ENCODE measurements at places on chromosomes 12 and 14.
A peak's percentile ranks its signal among the peaks of the same experiment; 100 is the strongest.

- DNase-seq: no peak
Measured at GRCh38 chr12:12176402-12176801, 90.4 kb downstream of the LRP6 start.

DNA sequence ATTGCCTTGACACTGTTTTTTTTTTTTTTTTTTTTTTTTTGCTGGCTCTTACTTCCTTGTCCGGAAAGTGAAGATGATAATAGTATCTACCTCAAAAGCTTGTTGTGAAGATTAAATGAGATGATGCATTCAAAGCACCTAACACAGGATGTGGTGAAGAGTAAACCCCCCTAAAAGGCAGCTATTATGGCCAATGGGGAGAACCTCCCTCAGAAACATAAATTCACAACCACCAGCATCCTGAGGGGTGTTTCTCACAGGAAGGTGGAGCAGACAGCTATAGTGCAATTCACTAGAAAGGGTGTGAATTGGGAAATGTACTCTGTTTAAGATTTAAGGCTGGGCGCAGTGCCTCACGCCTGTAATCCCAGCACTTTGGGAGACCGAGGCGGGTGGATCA lies 85.4 kb upstream of the CRY1 start:
- DNase-seq: peak; percentile 73

- no peak for DNase-seq
Measured at GRCh38 chr14:41900644-41901043, 294.0 kb downstream of the LRFN5 start.

GRCh38 chr12:25682421-25682820 lies 129.3 kb upstream of the LMNTD1 start:
- DNase-seq: no peak

DNA sequence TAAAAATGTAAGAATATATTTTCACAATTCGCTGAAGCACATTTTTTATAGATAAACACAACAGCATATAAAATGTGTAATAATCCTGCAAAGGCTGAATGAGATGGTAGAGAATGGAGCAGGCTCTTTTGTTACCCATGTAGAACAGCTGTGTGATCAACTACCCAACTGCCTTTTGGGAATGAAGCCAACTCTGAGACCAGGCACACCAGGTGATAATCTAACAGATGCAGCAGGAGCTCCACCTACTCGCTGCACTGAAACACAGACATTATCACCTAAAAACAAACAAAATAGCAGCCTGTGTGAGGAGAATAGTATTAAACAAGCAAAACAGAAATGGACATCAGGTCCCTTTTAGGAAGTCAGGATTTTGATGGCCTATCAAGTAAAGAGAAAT lies 183.3 kb downstream of the CCDC59 start:
- DNase-seq: no peak

DNA sequence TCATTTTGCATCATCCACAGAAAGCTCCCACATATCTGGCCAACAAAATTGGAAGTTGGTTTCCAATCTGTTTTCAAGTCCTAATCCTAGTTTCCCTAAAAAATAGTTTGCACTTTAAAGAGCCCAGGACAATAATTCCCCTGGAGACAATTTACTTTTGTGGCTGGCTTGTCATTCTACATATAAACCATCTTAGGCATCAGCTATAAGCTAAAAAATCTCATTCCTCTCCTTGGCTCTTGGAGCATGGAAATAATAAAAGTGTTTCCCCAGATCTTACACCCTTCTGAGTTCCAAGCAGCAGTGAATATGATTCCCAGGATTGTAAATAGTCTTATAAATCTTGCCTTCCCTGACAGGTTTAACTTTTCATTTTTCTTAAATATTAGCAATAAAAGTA lies 89.1 kb upstream of the NUDT4 start:
- no peak for DNase-seq

GRCh38 chr12:43883748-43884147 lies 47.9 kb downstream of the TMEM117 start:
- no peak for DNase-seq

DNA sequence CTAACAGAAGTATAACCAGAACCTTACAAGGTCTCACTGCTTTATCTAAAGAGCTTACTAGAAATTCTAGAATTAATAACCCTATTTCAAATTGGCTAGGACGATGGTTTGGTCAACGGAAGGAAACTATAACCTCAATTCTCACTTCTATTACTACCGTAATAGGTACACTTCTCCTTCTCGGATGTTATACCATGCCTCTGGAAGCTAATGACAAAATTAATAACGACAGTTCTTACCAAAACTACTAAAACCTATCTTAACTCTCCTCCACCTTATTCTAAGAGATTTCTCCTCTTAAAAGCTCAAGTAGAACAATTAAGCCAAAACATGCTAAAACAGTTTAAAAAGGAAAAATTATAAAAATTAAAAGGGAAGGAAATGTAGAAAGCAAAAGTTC lies 23.7 kb upstream of the UBC start:
- DNase-seq: no peak

DNA sequence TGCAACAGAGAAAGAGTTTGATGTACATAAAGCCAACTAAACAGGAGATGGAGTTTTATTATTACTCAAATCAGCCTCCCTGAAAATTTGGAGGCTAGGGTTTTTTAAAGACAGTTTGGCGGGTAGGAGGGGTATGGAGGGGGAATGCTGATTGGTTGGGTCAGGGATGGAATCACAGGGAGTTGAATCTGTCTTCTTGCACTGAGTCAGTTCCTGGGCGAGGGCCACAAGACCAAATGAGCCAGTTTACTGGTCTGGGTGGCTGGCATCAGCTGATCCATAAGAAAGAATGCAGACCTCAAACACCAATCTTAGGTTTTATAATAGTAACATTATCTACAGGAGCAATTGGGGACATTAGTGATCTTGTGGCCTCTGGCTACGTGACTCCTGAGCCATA lies 64.9 kb downstream of the RIN3 start:
- no peak for DNase-seq

- DNase-seq: no peak
Measured at GRCh38 chr12:1533602-1534304, 60.6 kb downstream of the FBXL14 start.

DNA sequence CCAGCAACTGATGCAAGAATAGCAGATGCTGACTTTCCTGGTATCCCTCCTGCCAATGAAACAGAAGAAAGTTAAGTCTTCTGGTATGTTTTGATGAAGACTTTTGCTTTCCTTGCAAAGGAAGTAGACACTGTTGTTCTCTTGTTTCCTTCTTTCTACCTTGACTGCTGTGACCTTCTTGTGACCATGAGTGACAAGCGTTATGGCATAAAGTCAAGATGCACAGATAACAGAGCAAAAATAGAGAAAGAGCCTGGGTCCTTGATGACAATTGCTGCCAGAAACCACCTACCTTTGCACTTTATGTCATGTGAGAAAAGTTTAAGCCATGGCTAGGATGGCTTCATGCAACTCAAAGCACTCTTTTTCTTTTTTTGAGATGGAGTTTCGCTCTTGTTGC lies 49.2 kb upstream of the LTA4H start:
- no peak for DNase-seq

DNA sequence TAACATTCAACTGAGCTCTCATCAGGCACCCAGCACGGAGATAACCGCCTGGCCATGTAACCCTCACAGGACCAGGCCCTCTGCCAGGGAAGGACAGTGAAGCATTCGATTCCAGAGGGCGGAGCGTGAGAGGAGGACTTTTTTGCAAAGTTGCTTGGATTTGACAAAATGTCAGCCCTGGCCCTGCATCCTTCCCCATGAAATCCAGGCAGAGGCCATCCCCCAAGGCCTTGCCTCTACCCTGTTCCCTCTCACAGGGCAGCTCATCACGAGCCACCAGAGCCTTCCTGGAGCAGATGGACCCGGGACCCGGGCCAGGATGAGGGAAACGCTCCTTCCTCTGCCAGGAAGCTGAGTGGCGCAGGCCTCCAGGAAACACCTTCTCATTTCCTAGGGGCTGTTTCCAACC lies 17.0 kb downstream of the CAMKK2 start:
- no peak for DNase-seq

- no peak for DNase-seq
Measured at GRCh38 chr14:95496690-95497259, 19.7 kb downstream of the SYNE3 start.

DNA sequence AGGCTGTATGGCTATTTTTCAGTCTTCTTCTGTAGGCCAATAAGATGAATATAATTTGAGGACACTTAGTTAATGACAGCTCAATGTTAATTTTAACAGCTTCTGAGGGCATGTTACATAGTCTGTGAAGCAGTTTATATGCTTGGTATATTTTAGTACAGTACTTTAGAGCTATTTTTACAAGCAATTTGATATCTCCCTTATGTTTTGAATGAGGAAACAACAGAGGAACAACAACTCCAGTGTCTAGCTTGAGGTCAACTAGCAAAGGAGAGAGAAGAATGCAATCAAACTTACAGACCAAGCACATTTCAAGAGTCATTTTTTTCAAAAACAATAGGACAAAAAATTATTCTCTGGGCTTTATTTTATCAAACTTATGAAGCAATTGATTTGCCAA lies 469.1 kb upstream of the DCN start:
- no peak for DNase-seq

- peak; percentile 85 for DNase-seq
Measured at GRCh38 chr12:11581179-11581755, 68.2 kb upstream of the ETV6 start.

- DNase-seq: no peak
Measured at GRCh38 chr14:87286826-87287225, 706.2 kb downstream of the GALC start.

DNA sequence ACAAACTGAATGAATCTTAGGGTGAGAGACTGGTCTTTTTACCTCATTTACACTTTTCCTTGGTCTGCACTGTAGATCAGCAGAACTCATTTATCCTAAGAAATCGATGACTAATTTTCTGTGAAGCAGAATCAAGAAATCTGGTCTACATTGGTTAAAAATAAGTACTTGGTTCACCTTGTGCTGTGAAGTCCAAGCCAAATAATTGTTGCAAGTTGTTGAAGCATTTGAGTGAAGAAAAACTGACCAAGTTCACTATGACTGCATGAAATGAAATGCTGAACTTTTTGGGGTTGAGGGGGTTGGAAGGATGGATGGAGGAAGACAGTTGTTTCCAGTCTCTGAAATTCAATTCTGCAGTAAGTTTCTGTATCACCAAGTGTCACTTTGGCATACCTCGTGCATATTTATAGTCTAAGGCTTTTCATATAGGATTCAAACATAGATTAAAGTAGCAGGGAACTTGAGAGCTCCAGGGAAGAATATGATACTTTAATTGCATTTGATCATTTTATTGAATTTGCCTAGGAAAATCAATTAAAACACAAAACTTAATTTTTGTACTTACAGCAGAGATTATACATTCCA lies 75.0 kb downstream of the FAR2 start:
- no peak for DNase-seq

GRCh38 chr12:108271951-108272872 lies 66.9 kb downstream of the CMKLR1 start:
- no peak for DNase-seq

- DNase-seq: no peak
Measured at GRCh38 chr14:88791629-88792472, 902 bp downstream of the EML5 start.

DNA sequence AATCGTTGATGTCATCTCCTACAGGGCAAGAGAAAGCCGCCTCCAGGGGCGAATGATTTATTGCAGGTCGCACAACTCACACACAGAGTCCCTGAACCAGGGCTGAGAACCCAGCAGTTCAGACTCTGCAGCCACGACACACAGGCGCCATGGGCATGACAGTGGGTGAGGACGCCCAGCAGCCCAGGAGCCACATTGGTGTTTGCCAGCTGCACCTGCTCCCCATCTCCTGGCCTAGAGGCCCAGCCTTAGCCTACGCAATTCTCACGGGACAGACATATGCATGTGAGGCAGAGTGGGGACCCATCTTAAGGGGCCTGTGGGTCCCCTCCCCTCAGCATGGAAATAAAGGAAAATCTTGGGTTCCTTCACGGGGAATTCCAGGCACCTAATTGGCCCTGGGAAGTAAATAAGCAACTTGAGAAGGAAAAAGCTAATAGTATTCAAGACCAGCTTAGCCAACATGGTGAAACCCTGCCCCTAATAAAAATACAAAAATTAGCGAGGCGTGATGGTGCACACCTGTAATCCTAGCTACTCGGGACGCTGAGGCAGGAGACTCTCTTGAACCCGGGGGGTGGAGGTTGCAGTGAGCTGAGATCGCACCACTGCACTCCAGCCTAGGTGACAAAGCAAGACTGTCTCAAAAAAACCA lies 69.3 kb downstream of the RIMBP2 start:
- no peak for DNase-seq

DNA sequence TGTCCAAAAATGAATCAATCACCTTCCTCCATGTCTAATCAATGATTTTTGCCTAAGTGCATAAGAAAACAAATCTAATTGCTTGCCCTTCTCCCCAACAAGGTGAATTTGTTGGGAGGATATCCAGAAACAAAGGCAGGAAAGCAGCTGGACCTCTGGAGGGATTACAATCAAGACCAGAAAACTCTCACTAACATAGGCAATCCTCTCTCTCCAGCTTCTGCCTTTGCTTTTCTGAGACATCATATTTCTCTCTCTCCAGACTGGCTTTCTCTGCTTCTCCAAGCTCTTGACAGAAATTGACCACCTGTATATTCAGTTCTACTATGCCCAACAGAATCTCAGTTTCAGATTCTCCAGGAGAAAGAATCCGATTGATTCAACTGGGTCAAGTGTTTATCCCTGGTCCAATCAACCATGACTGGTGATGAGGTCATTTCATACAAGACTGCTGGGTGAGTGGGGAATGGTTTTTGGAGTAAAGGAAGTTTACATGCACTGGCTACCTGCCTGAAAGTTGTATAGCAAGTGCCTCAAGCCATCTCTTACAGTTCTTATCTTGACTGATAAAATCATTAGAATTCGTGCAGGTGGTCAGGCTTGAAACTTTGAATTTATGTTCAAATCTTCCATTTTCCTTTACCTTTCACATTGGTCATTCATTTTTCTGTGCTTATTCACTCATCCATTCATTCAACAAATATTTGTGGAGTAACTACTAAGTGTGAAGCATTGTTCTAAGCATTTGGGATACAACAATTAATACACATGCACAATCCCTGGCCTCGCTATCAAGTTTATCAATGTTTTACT lies 22.2 kb upstream of the CFAP54 start:
- DNase-seq: no peak

GRCh38 chr14:101601606-101602465 lies 40.5 kb downstream of the DIO3 start:
- no peak for DNase-seq

- no peak for DNase-seq
Measured at GRCh38 chr12:45912774-45913173, 77.6 kb downstream of the SCAF11 start.

- DNase-seq: no peak
Measured at GRCh38 chr14:32167907-32168306, 33.9 kb upstream of the RNU6-7 start.

- DNase-seq: no peak
Measured at GRCh38 chr12:53295891-53296219, 513 bp downstream of the PFDN5 start.

GRCh38 chr12:110742096-110742717 lies 484 bp downstream of the PPP1CC start:
- no peak for DNase-seq

DNA sequence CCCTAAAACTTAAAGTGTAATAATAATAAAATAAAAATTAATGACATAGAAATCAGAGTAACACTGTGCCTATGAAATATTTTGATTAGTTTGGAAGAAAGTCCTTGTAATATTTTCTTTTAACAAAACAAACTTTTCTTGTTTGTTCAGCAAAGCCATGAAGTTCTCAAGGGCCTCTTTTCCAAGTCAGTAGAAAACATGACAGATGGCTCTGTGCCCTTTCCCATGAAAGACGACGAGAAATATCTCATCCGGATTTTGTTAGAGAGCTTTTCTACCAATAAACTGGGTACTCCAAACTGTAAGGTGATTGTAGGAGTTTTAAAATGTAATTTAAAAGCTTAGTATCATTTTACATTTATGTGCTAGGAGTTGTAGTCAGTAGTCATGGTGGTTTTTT lies 54.5 kb upstream of the ASPG start:
- no peak for DNase-seq

Measured in naive thymus-derived CD8-positive, alpha-beta T cell (primary cell).